ENCODE measurements at places on chromosomes 7 and 10.

- no peak for DNase-seq
Observed at GRCh38 chr10:97131666-97132065, 54.1 kb downstream of the SLIT1 start.

GRCh38 chr10:24278176-24278889 lies 69.4 kb downstream of the KIAA1217 start:
- no peak for DNase-seq

GRCh38 chr7:78213402-78213801 lies 414.8 kb downstream of the PHTF2 start:
- DNase-seq: no peak

DNA sequence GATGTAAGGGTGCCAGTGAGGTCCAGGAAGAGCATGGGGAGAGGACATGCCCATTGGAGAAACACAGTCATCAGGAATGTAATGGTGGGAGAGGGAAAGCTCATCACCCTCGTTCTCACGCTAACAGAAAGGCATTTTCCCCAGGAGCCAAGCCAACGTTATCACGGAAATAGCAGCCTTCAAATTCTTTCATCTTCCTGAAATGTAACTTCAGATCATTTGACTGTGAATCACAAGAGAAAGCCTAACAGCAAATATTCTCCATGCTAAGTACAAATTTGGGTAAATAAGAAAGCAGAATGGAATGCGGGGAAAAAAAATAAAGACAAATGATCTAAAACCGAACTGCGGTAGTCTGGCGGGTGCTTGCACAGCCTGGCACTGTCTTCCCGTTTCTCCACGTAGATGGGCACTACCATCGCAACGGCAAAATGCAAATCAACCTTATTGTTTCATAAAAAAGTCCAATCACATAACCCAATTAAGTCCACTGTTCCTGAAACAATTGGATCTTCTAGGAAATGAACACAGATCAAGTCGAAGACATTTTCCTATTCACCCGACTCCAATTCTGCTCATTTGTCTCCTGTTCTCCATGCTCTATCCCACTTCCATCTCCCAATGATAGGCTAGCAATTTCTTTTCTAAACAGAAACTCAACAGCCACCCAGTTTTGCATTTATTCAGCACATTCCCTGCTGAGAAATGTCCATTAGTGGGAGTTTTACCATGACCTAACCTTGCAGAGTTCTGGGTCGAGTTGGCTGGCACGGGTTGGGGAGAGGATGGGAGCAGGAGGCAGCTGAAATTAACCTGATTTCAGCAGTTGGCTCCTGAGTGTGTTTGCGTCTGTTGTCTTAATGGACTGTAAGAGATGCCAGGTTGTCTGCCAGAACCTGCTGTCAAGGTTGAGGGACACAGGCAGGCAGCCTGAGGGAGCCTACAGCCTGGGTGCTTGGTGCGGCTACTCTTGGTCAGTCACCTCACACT lies 74.6 kb upstream of the FRMD4A start:
- DNase-seq: no peak

GRCh38 chr10:132393695-132394181 lies 3.3 kb upstream of the PWWP2B start:
- no peak for DNase-seq
